ENCODE measurements at places on chromosomes 7 and 10.

GRCh38 chr10:94006591-94007550, 13.1 kb downstream of the PLCE1 start:
- no peak for DNase-seq

DNA sequence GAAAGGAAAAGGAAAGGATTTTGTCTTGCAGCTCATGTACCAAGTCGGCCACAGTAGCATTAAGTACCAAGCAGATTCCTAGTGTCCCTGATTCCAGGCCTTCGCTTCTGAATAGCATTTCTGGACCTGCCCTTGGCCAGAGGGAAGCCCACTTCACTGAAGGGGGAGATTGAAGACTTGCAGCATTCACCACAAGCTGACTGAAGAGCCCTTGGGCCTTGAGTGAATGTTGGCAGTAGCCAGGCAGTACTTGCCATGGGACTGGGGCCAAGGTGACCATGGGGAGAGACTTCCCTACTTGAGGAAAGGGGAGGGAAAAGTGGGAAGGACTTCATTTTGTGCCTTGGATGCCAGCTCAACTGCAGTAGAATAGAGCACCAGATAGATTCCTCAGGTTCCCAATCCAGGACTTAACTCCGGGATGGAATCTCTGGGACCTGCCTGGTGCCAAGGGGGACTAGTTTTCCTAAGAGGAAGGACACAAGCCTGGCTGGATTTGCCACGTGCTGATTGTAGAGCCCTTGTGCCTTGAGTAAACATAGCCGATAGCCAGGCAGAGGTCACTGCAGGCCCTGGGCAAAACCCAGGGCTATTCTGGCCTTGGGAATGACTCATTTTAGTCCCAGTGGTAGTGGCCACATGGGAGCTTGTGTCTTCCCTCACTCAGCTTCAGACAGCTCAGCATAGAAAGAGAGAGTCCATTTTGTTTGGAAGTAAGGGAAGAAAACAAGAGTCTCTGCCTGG, 141.7 kb upstream of the KCND2 start:
- no peak for DNase-seq

GRCh38 chr7:19030281-19030680, 87.2 kb downstream of the TWIST1 start:
- DNase-seq, result no peak

- DNase-seq, result peak; percentile 70
Measured at GRCh38 chr7:156473476-156474240, 166.9 kb upstream of the RNF32 start.

DNA sequence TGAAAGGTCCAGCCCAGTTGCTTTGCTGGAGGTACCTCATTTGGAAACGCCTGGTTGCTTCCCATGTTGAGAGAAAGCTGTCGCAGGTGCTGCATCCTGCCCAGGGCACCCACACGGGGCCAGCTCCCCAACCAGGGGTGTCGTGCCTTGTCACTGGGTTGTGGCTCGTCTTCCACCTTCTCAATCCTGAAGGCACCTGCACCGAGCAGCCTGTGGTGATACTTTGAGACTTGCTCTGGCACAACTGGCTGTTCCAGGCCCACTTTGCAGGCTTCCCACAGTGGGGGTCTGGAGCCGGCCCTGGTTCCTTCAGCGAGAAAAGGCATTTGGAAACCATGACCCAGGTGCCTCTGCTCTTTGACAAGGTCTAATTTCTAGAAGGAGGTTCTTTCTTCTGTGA, 197.3 kb upstream of the PPP2R2D start:
- no peak for DNase-seq

DNA sequence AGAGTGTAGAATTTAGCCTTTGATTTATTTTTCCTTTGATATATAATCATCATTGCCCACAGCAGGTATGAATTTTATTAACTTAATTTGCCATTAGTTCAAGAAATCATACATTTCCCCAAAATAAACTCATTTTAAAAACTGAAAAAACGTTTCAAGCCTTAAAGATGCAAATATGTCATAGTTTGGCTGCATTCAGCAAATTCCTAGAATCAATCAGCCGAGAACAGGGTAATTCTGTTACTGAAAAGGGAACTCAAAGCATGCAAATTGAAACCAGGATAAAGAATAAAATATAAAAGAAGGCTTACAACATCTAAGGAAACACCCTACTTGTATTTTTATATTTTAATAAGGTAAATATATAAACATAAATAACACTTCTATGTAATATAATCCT, 233.8 kb upstream of the PRKCQ start:
- DNase-seq, result no peak

- DNase-seq, result no peak
Measured at GRCh38 chr7:120793213-120793936, 64.6 kb downstream of the TSPAN12 start.

GRCh38 chr7:143259765-143260164, 3.5 kb upstream of the GSTK1 start:
- DNase-seq, result no peak

GRCh38 chr10:15084502-15084922, 4.1 kb downstream of the ACBD7 start:
- DNase-seq, result peak; percentile 32

- DNase-seq, result peak; percentile 82
Measured at GRCh38 chr10:97676770-97677581, 10.1 kb downstream of the AVPI1 start.

- no peak for DNase-seq
Measured at GRCh38 chr7:35565927-35566326, 129.0 kb downstream of the HERPUD2 start.

GRCh38 chr7:134368851-134369544, 52.3 kb upstream of the SLC35B4 start:
- no peak for DNase-seq

DNA sequence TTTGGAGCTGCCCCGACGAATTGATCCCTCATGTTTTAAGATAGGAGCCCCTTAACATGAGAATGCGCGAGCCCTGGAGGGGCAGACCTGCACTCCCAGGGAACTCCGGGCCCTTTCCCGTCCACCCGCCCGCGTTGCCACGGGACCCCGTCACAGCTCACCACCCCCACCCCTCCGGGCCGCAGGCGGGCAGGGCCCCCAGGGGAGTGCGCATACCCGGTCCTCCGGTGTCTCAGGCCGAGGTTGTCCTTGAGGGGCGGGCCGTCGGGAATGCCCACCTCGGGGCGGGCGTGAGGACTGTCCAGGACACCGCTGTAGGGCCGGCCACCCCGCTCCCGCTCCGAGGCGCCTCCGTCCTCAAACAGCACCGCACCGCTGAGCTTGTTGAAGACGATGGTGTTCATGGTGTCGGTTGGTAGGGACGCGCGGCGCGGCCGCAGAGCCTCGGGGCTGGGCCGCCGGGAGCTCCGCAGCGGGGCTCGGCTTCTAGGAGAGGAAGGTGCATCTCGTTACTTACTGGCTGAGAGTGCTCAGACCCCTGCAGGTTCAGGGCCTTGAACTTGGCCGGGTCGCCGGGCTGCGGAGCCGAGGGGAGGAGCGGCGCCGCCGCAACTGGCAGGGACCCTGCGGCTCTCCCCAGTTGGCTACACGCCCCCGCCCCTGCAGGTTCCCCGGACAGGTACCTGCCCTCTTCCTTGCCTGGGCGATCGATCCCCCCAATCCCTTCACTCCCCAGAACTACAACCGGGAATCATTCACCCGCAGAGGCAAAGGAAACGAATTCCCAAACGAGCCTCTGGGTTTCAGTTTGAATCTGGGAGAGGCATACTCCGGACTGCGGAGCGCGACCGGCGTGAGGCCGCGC, 2.4 kb downstream of the MKX start:
- no peak for DNase-seq

DNA sequence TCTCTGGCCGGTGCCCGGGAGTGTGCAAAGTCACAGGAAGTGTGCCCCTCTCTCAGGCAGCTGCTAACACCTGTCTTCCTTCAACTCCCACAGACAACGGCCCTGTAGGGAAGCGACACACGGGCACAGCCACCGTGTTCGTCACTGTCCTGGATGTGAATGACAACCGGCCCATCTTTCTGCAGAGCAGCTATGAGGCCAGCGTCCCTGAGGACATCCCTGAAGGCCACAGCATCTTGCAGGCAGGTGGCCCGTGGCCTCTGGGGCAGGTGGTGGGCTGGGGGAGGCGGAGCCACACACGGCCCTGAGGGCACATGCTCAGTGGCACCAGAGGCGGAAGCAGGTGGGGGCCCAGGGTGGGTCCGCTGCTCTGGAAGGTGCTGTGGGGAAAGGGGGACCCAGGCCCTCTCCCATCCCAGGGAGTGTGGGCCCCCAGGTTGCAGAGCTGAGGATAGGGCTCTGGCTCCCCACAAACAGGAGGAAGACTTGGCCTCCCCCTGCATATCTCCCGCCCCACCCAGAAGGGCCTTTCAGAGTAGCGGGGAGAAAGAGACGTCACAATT, 6.9 kb downstream of the C10orf105 start:
- DNase-seq, result no peak

DNA sequence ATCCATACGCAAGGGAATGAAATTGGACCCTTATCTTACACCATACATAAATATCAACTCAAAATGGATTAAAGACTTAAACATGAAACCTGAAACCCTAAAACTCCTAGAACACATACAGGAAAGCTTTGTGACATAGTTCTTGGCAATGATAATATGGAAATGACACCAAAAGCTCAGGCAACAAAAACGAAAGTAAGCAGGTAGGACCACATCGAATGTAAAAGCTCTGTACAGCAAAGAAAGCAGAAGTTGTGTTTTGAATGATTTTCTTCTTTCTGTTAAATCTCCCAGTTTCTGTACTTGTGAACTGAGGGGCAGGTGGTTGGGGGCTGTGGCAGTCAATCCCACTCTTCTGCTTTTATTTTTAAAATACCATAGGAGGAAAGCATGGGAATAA, 368.4 kb upstream of the PODXL start:
- no peak for DNase-seq

- no peak for DNase-seq
Measured at GRCh38 chr10:76509446-76509845, 1078.0 kb downstream of the LRMDA start.

GRCh38 chr7:131071786-131072504, 255.7 kb upstream of the MKLN1 start:
- no peak for DNase-seq

DNA sequence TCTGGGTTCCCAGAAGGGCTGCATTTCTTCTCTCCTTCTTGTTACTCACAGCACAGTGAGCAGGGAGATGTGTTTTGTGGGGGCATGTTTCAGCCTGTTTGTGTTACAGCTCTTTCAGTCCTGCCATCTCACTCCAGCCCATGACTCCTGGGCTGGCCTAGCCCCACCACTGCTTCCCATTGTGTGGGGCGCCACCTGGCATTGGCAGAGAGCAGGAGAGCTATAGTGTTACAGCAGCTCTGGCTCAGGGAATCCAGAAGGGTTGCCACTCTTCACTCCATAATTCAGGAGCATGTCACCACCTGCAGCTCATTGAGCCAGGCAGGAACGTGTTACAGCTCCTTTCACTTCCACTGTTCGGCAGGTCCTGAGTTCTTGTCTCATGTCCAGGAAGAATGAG, 30.0 kb downstream of the CLDN12 start:
- DNase-seq, result no peak

GRCh38 chr7:21903020-21903786, 42.5 kb downstream of the CDCA7L start:
- DNase-seq, result no peak

- no peak for DNase-seq
Measured at GRCh38 chr10:11468126-11468742, 143.2 kb downstream of the USP6NL start.

- no peak for DNase-seq
Measured at GRCh38 chr10:47029181-47030009, 118.2 kb downstream of the PTPN20 start.

DNA sequence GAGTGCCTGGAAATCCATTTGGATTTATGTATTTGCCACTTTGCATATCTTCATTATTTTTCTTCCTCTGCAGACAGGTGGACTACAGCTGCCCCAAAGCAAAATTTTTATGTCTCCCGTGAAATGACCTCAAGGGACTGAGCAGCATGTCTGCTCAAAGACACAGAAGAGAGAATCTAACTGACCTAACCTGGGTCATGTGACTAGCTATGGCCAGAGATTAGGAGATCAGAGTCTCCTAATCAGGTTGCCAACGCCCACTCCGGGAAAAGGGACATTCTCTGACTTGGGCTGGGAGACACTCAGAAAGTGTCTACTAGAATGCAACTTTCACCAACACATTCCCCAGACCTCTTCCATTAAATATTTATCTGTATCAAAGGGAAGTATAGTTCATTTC, 2.5 kb upstream of the BAMBI start:
- no peak for DNase-seq

DNA sequence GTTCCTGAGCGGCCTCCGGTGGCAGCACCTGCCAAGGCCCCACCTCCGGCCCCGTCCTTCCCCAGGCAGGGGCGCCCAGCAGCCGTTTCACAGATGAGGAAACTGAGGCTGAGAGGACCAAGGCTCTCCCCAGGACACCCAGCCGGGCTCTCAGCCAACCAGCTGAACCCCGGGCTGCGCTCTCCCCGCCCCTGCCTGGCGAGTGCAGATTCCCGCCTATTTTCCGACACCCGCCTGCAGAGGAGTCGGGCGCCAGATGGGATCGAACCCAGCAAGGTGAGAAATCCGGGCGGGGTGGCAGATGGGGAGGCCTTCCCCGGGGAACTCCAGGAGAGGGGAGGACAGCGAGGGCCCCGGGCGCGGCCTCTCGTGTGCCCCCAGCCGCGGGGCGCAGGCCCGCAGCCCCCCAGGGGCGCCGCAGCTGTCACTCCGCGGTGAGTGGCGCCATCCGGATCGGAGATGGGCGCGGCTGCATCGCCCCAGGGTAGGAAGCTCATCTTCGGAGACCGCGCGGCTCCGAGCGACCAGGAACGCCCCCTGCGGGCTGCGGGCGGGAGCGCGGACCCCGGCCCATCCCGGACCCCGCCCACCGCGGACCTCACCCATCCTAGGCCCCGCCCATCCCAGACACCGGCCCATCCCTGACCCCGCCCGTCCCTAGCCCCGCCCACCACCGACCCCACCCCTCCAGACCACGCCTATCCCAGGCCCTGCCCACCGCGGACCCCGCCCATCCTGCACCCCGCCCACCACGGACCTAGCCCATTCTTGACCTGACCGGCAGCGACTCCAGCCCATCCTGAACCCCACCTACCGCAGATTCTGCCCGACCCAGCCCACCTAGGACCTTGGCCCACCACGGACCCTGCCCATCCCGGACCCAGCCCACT, 90.3 kb downstream of the MICALL2 start:
- peak; percentile 99 for DNase-seq

DNA sequence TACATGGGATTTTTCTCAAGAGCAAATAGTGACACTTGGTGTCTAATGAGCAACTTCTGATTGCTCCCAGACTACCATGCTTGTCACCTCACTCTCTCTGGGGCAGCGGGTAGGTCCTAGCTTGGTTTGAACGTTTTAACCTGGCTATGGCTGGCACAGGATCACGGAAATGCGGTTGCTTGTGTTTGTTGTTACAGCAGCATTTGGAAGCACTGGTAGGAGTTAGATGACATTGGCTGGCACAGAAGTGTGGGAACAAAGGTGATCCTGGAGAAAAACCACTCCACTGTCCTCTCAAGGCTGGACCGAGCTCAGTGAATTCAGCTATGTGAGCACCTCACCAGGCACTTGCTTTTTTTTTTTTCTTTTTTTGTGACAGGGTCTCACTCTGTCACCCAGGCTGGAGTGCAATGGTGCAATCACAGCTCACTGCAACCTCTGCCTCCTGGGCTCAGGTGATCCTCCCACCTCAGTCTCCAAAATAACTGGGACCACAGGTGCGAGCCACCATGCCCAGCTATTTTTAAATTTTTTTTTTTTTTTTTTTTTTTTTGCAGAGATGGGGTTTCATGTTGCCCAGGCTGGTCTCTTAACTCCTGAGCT, 3.5 kb upstream of the PFKFB3 start:
- DNase-seq, result no peak

GRCh38 chr10:78130966-78131710, 97.5 kb downstream of the RPS24 start:
- no peak for DNase-seq

All from HEK293T (cell line).